Cortex of kidney (tissue), 1 donor: ENCODE measurements at places on chromosomes 4 and X.

DNA sequence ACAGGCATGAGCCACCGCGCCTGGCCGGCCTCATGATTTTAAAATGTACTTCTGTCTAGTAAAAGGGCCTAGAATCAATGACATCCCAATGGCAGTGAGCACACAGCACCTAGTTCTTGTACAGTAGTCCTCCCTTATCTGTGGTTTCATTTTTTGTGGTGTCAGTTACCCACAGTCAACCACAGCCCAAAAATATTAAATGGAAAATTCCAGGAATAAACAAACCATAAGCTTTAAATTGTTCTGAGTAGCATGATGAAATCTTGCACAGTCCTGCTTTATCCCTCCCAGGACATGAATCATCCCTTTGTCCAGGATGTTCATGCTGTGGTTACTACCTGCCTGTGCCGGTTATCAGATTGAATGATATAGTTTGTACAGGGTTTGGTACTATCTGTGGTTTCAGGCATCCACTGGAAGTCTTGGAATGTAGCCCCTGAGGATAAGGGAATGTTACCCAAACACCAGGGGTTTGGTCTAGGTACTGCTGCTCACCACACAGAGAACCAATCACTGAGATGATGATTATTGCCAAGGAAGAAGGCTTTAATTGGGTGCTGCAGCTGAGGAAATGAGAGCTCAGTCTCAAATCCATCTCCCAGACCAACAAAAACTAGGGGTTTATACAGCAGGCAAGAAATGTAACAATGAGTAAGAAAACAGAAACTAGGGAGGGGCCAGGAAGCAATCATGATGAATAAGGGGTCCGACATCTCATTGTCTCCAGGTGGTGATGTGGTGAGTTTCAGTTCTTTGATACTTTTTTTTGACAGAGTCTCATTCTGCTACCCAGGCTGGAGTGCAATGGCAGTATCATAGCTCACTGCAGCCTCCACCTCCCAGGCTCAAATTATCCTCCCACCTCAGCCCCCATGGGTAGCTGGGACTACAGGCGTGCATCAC lies 16.2 kb upstream of the FHL1 start:
- no peak for DNase-seq

GRCh38 chr4:142378179-142378578 lies 467.9 kb downstream of the INPP4B start:
- no peak for DNase-seq

DNA sequence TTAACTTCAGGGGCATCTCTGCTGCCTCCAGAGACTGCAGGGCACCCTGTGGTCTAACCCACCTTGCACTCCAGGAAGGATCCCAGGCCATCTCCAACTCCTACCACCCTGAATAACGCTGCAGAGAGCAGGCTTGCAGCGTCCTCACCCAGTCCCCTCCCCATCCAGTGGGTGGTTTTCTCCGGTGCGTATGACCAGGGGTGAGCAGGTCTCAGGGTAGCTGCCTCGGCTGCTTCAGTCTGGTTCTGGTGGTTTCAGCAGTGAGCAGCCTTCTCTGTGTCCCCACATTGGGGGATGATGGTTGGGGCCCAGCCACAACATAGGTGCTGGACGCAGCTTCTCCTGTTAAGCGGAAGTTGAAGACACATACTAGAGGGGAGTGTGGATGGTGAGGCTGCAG lies 38.6 kb upstream of the SORCS2 start:
- DNase-seq: no peak

DNA sequence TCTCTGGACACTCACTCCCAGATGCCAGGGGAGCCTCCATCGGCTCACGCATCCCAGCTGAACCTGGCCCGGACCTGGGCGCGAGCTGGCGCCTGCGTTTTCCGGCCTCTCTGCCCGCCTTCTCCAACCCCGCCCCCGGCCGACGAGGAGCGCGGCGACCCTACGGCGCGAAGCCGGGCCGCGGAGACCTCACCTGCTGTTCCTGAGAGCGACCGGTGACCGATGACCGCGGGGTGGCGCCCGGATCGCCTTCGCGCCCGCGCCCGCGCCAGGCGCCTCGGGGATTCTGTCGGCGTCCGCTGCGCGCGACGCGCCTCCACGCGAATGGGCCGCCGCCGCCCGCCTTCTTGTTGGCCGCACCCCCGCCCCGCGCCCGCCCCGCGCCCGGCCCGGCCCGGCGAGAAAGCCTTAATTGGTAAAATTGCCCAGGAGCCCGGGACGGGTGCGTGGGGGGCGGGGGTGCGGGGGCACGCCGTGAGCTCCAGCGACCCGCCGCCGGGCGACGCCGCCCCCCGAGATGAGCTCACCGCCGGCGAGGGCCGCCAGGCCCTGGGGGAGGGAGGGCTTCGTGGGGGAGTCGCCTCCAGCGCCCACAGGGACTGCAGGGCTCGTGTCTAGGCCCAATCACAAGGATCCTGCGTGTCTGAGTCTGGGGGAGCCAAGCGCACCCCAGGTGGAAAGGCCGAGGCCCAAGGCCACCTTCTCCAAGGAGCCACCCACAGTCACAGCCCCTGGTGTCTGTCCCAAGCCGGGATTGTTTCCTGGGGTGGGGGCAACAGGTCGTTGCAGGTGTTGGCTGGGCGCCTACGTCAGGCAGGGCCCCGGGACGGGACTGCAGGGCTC lies at the start of gene FLNA:
Gene FLNA (minus strand): TSS at position 322 of the 843 bp plus-strand sequence. CDS start 3,389 bp downstream, outside the sequence.
- no peak for DNase-seq

- no peak for DNase-seq
Observed at GRCh38 chrX:111646515-111646914, 34.5 kb upstream of the ALG13 start.

- DNase-seq: no peak
Observed at GRCh38 chr4:85784947-85785346, 310.0 kb downstream of the ARHGAP24 start.

GRCh38 chrX:115322375-115322774 lies 32.9 kb downstream of the LUZP4 start:
- no peak for DNase-seq

DNA sequence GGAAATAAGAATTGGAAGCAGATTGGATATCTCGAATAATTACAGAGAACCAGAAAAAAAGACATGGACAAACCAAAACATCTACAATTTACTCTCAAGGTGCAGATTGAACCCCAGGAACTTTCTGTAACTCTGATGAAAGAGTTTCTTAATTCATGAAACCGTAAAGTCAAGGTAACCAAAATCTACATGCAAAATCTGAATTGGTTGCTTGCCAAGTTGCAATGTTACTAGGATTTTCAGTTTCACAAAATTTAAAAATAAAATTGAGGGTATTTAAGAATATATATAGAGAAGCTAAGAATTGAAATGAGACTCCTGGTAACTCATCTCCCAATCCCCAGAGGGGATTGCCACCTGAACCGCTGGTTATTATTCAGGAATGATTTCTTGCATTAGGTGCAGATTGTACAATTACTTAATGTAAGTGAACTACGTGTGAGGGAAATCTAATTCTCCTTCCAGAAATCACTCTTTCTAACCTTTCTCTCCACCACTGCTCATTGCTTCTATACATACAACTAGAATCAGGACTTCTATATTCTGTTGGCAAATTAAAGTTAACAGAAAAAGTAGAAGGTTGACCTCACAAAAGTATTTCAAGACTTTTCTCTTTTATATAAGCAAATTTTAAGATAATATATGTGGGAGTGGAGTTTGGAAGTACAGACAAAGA lies 221.5 kb upstream of the NDST4 start:
- no peak for DNase-seq

DNA sequence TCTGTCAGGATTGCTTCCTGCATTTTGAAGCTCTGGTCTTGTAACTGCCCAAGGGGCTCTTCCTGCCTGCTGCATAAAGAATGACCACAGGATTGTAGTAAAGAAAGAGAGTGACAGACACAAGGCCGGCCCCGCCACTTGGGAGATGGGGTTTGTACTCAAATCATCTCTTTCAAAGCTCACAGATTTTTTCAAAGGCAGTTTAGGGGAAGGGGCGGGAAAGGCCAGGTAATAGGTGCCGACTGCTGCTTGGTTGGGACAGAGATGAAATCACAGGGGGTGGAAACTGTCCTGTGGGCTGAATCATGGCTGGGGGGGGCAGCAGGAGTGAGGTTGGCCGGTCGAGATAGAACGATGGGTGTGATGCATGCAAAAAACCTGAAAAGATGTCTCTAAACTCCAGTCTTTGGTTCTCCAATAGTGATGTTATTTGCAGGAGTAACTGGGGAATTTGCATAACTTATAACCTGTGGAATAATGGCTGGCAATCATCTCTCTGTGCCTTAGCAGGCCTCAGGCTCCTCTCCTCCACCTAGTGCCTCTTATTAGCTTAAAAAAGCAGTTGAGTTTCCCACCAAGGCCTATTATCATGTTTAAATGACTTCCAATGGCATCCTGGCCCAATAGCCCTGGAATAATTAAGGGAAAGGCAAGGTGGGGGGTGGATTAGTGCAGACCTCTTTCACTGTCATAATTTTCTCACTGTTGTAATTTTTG lies 778.4 kb upstream of the FRG1 start:
- no peak for DNase-seq

DNA sequence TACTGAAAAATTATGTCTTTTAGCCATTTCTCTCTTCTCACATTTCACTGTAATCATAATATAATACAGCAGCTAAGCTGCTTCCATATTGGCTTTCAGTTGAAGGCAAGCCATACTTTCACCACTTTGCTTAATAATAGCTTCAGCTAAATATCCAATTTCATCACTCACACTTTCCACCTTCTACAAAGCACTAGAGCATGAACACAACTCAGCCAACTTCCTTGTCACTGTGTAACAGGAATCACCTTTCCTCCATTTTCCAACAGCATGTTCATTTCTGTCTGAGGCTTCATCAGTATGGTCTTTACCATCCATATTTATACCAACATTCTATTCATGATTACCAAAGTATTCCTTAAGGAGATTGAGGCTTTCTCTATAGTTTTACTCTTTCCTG lies 219.8 kb upstream of the CTSO start:
- no peak for DNase-seq

- DNase-seq: no peak
Observed at GRCh38 chrX:153639177-153640044, 7.6 kb upstream of the DUSP9 start.

DNA sequence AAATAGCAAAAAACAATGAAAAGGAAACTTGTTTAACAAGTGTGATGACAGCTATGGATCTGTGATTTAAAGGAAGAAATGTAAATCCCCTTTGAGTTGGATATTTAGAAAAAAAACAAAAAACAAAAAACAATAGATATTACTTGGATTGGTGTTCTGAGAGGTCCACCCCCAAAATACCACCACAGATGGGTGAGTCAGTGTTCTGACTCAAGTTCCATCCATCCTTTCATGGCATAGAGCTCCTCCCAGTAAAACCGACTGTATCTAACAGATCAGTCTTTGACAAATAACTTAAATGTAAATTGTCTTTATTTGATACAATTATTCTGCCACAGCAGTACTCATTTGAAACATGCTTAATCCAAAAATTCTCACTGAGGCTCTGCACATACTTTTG lies 27.4 kb downstream of the TMPRSS11B start:
- no peak for DNase-seq

DNA sequence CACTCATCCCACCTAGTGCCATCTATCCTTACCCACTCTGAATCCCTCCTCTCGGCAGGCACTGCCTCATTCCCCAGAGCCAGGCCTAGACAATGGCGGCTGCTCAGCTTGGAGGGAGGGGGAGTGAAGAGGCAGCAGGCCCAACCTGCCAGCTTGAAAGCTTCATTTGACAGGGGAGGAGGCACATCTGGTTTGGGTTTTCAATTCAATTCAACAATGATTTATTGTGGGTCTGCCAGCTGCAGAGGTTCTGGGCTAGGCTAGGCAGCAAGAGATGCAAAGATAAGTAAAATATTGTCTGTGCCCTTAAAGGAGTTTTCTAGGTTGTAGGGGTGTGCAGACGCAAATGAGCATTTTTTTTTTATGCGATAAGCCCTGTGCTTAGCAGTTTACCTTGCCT lies 58.5 kb downstream of the RTL9 start:
- DNase-seq: no peak

DNA sequence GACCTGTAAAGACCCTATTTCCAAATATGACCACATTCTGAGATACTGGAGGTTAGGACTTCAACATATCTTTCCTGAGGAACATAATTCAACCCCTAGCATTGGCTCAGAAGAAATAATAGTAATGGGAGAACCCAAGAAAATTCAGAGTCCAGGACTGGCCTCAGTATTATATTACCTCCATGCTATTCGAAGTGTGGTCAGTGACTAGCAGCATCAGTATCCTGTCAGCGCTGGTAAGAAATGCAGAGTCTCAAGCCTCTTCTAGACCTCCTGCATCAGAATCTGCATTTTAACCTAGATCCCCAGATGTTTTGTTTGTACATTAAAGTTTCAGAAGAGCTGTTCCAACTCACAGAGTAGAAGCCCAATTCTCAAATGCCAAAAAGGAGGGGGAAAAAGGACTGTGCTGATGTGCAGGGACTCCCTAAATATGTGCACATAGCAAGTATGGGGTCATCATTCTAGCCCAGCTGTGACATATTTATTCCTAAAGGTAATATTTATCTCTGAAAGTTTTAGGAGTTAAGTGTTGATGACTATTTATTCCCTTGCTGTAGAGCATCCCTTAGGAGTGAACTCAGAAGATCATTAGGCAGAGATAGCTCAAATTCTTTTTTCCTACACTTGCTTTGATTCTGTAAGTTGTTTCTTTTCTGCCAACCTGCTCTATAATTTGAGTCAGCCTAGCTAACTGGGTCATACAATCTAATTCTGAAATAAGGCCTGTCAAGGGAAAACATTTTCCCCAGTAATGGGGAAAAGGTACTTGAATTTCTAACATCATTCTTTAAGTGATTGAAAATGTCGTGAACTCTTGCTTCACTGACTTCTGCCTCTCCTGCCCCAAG lies 361.9 kb downstream of the ARHGAP24 start:
- no peak for DNase-seq

GRCh38 chr4:138911909-138912703 lies 103.5 kb upstream of the NOCT start:
- no peak for DNase-seq

- no peak for DNase-seq
Observed at GRCh38 chr4:12242354-12242753, 813.7 kb upstream of the HS3ST1 start.

GRCh38 chr4:41349021-41349420 lies 92.3 kb downstream of the UCHL1 start:
- DNase-seq: no peak

DNA sequence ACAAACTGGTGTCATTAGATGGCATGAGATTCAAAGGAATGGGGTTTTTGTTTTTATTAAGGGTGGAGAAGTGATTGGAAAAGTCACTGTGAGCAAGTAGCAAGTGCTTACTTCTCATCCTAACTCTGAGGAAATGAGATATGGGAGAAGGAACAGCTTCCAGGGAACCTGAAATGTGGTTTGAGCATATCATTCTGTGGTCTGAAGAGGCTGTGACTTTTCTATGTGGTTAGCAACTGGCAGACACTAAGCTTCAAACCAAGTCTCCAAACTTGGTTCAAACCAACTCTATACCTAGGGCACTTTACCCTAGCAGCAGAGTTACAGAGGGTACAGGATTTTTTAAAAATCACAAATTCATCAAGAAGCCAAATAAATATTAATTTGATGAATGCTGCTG lies 58.2 kb downstream of the DCLK2 start:
- DNase-seq: no peak

DNA sequence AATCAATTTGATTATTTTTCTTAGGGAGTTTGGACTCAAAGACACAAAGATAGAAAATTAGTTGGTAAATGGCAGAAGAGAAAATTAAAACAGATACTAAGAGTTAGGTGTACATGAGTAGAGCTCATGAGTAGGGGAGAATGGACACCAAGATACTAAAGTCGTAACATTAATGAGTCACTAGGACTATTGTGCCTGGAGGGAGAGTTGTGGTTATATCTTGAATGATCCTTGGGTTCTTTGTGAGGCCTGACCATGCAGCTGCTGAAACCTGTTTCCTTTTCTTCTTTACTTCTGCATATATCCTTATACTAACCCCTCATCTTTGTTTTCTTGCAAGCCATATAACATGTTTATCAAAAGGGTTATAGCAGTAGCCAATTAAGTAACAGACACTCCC lies 532.8 kb downstream of the RPA4 start:
- DNase-seq: no peak
